Right renal cortex interstitium (tissue), 3 donors: ENCODE measurements at places on chromosomes 5 and 9. TPM values are rescaled to one million over a fixed set of nuclear protein-coding genes. Genes with fewer than 3 reads are reported as not detected.

GRCh38 chr9:81758123-81758797 lies 68.9 kb upstream of the TLE1 start:
- DNase-seq, result no peak

- DNase-seq, result no peak
These were observed 6.5 kb downstream of the ZNF462 start for GRCh38 chr9:106869458-106869857.

- no peak for DNase-seq
These were observed 85.8 kb downstream of the LHFPL2 start for GRCh38 chr5:78562714-78563330.

DNA sequence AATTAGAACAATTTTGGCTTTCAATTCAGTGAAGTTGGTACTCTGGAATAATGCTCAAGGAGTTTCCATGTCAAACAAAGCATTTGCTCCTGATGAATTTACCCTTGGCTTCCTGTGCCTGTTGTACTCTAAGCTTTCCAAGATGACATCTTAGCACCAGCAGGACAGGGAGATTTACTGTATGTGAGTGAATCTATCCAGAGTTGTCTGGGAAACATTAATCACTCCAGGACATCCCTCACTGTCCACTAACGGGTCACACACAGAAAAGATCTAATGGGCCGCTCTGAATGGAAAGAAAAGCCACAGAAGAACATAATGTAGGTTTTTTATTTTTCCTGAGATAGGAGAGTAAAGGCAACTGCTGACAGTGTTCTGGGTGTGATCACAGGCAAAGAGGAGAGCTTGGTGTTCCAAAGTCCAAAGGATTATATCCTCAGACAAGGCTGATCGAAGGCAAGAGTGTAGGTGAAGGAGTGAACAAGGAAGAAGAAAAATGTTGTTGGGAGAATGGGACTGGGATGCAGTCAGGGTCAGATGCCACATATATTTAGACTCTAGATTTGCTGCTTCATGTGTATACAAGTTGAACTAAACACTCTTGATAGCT lies 167.7 kb upstream of the RPS23 start:
- no peak for DNase-seq

DNA sequence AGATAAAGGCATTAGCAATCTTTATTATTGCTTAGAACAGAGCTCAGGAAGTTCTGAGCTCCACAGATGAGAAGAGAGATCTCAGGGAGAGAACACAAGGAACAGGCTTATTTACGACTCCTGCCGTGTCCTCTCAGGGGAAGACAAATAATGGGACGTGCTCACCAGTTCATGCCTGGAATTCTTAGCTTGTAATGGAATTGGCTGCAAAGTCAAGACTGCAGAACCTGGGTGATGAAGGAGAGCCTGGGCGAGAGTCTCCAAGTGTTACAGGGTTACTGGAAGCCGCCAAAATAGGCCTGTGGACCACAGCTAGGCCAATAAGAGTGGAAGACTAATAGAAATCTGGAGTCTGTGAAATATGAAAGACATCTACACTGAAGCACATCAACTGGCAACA lies 174.5 kb upstream of the ADAMTSL1 start:
- no peak for DNase-seq

Gene LCN6
- polyA plus RNA-seq, result not detected
